ENCODE measurements at places on chromosomes 5 and 9.
A peak's percentile ranks its signal among the peaks of the same experiment; 100 is the strongest.

DNA sequence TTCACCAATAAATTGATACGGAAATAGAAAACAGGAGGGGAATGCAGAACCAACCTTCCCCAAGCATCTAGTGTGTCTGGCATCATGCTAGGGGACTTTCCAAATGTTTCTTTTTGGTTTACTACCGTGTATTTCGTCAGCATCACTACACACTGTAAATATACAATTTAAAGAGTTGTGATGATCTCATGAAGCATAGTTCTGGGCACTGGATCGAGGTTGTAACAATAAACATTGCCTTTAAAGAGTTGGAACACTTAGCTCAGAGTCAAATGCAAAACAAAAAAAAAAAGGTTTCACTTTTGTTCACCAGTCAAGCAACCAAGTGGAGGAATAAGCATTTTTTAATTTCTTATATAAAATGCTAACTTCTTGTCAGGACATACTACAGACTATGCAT lies 2.9 kb upstream of the SCAI start:
- no peak for DNase-seq

DNA sequence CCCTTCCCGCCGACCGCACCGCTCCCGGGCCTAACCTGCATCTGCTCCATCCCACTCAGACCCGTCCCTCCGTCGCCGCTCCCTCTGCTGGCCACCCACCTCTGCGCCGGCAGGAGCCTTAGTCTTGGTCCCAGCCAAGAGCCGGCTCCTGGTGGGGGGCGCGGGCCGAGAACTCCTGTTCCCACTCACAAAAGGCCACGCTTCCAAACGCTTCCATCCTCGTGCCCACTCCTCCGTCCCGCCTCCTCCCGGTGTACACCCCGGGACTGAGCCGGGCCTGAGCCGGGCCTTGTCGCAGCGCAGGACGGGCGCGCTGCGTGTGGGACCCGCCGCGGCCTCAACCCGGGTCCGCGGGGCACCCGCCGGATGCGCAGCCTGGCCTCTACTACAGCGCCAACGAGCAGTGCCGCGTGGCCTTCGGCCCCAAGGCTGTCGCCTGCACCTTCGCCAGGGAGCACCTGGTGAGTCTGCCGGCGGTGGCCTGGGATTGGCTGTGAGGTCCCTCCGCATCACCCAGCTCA lies 7.5 kb downstream of the ADAMTS13 start:
- no peak for DNase-seq

DNA sequence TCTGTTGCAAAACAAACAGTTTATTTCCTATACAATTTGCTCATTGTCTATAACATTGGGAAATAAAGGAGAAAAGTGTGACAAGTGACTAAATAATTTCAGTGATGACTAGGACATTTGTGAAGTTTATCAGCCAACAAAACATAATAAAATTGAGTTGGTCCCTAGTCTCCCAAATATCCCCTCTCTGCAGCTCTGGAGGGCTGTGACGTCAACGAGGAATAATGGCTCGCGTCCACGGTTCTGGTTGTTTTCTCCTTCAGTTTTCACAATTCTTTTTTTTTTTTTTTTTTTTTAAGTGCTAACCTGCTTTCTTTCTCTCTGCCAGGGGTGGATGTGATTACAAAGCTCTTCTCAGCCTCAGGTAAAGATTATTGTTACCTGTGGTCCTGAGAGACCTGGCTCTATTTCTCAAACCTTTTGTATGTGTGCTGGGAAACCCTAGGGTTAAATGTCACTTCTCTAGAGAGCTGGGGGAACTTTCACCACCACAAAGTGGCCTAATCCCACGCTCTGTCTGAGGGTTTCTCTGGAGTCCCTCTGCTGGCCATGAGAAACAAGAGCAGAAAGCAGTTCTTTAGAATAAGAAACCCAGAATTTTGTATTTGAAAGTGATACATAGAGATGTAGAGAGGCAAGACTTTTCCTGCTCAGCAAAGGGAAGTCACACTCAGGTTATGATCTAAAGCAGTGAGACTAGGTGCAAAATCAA lies 36.2 kb upstream of the ANKRD55 start:
- DNase-seq, result no peak

GRCh38 chr5:114330916-114331531 lies 30.8 kb upstream of the KCNN2 start:
- no peak for DNase-seq

GRCh38 chr5:113875096-113875495 lies 361.6 kb downstream of the YTHDC2 start:
- no peak for DNase-seq

DNA sequence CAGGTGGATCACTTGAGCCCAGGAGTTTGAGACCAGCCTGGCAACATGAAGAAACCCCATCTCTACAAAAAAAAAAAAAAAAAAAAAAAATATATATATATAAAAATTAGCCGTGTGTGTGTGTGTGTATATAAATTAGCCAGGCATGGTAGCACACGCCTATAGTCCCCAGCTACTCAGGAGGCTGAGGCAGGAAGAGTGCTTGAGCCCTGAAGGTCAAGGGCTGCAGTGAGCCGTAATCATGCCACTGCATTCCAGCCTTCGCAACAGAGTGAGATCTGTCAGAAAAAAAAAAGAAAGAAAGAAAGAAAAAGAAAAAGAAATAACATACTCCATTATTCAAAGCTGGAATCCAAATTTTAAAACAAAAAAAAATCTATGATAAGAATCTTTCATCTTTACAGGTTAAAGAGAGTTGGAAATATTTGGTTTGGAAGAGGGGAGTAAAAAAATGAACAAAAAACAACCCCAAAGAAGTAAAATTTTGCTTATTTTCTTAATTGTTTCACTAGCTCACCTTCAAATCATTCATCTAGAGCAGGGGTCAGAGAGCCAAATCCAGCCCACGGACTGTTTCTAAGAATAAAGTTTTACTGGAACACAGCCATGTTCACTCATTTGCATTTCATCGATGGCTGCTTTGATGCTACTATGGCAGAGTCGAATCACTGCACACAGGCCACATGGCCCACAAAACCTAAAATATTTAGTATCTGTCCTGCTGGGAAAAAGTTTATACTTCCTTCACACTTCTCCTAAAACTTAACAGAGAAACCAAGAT lies 109.9 kb downstream of the DROSHA start:
- DNase-seq, result no peak

GRCh38 chr5:161261668-161262323 lies 284.7 kb downstream of the GABRB2 start:
- no peak for DNase-seq

DNA sequence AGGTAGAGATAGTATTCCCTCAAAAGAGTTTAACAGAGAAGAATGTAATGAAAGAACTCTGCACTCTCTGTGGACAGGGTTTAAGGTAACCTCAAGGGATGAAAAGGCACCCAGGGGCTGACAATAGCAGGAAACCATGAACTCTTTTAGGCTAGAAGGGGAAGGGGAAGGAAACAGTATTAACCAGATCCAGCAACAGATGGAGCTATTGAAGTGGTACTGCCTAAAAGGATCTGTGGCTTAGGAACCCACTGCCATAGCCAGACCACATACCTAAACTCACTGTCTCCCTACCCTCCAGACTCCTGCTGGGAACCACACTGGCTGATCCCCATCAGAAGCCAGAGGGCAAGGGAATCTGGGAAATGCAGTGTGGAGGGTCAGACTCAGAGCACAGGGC lies 35.5 kb downstream of the PLGRKT start:
- DNase-seq, result no peak

DNA sequence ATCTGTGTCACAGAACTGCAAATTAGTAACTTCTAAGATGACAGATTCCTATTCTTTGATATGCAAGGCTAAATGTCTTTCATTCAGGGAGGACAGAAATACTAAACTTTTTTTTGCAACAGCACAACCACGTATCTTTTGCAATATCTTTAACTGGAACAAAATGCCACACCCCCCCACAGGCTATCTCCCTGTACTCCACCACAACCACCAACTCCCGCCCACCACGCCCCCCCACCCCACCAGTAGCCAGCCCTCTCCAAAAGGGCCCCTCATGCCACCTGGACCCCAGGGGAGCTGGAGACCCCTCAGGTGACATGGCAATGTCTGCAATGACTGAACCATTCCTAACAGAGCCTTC lies 131.8 kb downstream of the ROR2 start:
- no peak for DNase-seq

DNA sequence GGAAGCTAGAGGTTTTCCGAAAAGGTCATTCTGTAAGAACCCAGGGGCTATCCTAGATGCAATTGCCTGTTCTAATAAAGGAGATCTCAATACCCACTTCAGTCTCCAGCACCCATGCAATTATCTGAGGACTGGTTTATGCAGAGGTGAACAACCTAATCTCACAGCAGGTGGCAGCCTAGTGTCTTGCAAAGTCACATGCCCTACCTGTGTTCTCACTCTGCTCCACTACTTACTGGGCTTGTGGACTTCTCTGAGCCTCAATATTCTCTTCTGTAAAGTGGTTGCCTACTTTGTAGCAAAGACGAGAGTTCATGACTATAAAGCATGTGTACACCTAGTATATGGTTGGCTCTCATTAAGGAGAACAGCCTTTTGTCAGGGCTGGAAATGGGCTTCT lies 21.0 kb upstream of the ALDH1B1 start:
- DNase-seq, result no peak

- no peak for DNase-seq
Measured at GRCh38 chr9:16611983-16612382, 258.5 kb downstream of the BNC2 start.

GRCh38 chr5:62306323-62306895 lies 403 bp downstream of the KIF2A start:
- peak; percentile 49 for DNase-seq

DNA sequence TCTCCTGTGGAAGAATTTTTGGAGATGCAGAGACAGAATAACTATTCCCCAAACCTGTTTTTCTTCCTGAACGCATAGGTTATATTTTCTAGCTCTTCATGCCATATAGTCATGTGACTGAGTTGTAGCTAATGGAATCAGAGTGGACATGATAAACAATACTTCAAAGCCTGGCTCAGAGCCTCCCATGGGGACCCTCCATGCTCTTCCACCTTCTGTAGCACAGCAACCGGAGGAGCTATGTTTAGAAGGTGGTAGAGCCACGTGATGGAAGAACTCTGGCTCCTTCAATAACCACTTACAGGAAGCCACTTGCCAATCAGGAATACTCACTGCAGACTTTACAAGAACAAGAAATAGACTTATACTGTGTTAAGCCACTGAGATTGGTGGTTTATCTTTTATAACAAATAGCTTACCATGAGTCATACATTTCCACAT lies 39.2 kb downstream of the NADK2 start:
- DNase-seq, result no peak

- DNase-seq, result no peak
Measured at GRCh38 chr9:6413365-6414246, 607 bp downstream of the UHRF2 start.

DNA sequence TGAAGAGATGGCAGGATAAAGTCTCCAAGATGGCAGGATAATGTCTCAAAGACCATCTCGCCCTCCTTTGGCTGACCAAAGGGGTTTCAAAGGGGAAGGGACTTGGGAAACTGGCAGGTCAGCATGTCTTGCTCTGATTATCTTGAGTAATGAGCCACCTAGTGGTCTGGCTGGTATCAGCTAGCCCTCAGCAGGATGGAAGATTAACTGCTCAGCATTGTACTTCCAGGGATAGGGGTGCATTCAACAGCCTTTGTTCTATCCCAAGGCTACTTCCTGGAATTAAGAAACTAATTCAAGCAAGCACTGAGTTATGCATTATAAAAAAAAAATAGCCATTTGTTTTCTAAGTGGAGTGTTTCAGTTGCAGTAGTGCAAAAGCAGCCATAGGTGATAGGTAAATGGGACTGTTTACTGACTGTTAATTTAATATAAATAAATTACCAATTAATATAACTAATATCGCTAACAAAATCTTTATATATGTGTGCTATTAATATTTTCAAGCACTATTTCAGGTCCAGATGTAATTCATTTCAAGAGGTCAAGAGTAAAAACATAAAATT lies 555.5 kb downstream of the CDH9 start:
- no peak for DNase-seq

DNA sequence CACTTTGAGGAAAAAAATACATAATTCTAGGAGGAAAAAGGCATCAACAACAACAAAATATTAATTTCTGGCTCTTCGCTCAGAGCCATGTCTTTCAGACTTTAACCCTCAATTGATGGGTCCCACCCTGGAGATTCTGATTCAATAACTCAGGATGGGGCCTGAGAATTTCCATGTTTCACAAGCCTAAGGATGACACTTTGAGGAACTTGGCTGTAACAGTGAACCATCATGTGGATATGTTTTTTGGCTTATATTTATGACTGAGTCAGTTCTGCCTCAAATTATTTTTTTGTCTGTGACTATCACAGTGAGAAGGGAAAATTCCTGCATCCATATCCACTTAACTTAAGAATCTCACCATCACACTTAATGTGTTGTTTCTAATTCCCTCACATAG lies 504.6 kb downstream of the RASEF start:
- no peak for DNase-seq

DNA sequence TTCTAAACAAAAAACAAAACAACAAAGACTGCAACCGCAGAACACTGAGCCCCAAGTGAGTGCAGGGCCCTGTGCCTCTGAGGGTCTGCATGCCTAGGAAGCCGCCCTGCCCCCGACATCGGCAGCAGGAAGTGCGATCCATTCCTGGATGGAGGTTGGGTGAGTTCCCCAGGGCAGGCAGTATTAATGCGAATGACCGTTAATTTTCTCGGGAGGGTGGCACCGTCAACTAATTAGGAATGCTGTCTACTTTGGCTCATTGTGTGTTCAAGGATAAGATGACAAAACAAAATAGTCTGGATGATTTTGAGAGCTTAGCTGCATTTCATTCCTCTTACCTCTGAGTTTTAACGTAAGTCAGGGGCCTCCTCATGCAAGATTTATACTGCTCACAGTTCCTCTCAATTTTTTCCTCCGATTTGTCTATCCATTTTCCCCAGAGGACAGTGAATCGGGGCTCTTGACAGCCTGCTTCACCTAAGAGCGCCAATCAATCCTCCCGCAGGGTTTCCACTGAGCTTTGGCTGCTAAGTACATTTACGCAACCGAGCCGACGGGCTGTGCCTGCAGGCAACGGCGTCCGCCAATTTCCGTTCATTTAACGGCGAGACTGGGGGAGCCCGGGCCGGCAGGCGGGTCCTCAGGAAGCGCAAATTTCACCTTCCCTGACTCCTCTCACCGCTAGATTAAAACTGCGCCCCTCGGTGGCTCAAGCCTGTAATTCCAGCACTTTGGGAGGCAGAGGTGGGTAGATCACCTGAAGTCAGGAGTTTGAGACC lies 2.9 kb upstream of the NXNL2 start:
- DNase-seq, result no peak

GRCh38 chr5:67880876-67881275 lies 334.7 kb upstream of the PIK3R1 start:
- no peak for DNase-seq

DNA sequence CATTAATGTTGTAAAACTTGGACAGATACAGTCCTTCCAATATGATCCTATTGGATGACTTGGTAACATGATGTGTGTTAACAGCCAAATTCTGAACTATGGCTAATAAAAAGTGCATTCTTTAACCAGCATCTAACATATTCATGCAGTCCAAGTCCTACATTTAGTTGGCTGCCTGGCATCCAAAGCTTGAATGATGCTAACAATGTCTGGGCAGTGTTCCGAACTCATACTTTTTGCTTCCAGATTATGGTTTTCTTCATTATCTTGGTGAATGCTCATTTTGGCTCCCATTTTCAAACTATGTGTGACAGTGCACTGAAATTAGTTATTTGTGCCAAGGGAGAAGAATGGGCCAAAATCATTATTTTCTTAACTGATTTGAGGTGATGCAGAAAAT lies 2.8 kb downstream of the FAM174A start:
- no peak for DNase-seq

- peak; percentile 78 for DNase-seq
Measured at GRCh38 chr5:78005021-78005785, 229.1 kb upstream of the TBCA start.

- DNase-seq, result no peak
Measured at GRCh38 chr5:162664846-162665245, 597.3 kb downstream of the GABRG2 start.
